ENCODE measurements at places on chromosomes 3 and 15.

DNA sequence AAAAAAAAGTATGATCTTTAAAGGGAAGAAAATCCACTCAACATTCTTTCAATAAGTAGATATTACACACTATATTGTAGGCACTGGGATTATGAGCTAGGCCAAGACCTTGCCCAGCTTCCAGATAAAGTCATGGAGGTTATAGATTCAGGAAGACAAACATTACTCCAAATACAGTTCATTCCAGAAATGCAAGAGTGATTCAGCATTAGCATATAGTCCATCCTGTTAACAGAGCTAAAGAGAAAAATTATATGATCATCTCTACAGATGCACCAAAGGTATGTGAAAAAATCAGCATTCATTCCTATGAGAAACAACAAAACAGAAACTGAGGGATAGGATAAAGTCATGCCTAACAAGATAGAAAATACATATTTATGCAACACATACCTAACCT, 42.1 kb upstream of the NSMCE3 start:
- no peak for DNase-seq

DNA sequence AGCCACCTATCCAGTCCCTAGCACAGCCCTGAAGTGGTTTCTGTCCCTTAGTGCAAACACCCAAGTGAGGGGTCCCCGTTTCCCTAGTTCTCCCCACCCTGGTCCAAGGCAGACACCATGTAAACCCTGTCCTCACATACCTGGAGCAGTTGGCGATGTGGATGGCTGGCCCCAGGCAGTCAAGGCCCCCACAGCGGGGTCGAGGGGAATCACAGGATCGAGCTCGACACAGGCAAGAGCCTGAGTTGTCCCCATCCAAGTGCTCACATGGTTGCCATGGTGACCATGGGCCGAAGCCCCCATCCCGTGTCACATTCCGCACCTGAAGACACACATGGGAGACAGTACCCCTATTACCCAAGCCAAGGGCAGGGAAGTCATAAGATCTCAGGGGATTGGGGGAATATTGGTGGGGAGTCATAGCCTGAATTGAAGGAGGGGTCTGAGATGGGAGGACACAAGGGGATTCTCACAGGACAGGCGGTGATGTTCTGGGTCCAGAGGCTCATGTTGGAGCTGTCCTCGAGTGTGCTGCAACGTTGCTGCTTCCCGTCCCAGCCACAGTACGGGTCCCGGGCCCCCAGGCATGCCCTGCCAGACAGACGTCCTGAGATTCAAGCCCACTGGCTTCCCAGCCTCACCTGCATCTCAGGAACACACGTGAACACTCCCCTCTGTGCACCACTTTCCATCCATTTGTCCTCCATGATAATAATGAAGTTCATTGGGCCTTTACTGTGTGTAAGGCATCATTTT, 112.1 kb downstream of the SEMA5B start:
- no peak for DNase-seq

DNA sequence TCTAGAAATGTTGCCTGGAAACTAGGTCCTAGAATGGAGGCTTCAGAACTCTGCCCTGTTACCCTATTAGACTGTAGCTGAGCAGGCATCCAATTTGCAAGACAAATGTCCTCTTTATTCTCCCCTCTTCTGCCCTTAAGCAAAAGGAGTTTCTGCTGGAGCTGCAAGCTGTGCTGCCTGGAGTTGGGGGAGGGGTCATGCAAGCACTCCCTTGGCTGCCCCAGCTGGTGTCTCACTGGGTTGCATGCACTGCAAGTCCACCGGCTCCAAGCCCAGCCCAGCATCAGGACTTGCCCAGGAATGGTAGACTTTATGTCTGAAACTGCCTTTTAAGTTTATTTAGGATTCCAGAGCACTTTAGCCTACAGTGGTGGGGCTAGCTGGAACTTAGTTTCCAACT, 15.7 kb upstream of the RBP2 start:
- DNase-seq, result no peak

DNA sequence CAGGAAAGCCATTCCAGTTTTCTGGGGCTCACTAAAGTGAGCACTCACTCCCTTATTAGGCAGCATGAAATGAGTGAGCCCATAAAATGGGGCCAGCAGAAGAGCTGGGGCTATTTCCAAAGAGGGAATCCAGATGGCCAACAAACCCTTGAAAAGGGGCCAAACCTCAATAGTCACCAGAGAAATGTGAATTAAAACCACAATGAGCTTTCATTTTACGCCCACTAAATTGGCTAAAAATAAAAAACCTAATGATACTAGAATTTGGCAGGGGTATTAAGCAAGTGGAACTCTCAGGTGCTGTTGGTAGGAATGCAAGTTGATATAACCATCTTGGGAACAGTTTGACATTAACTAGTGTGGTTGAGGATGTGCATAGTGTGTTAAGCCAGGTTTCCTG, 42.1 kb upstream of the RAF1 start:
- no peak for DNase-seq

GRCh38 chr15:58381697-58382096, 50.1 kb upstream of the LIPC start:
- no peak for DNase-seq

DNA sequence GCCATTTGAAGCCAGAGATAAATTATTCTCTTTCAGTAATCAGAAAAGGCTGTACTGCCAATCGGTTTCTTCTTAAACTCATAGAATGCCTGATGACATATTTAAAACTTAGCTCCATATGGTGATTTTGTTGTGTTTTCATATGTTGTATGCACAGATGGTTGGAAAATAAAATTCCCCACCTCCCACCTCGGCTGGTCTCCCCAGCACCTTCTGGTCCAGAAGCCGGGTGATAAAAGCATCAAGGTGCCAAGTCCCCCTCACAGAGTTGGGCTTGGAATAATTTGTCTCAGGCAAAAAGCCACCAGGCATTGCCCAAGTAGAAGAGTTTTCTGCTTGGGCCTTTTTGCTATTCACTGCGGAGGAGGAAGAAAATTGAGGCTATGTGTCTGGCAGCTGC, 18.4 kb downstream of the LARS2 start:
- DNase-seq, result peak; percentile 98

DNA sequence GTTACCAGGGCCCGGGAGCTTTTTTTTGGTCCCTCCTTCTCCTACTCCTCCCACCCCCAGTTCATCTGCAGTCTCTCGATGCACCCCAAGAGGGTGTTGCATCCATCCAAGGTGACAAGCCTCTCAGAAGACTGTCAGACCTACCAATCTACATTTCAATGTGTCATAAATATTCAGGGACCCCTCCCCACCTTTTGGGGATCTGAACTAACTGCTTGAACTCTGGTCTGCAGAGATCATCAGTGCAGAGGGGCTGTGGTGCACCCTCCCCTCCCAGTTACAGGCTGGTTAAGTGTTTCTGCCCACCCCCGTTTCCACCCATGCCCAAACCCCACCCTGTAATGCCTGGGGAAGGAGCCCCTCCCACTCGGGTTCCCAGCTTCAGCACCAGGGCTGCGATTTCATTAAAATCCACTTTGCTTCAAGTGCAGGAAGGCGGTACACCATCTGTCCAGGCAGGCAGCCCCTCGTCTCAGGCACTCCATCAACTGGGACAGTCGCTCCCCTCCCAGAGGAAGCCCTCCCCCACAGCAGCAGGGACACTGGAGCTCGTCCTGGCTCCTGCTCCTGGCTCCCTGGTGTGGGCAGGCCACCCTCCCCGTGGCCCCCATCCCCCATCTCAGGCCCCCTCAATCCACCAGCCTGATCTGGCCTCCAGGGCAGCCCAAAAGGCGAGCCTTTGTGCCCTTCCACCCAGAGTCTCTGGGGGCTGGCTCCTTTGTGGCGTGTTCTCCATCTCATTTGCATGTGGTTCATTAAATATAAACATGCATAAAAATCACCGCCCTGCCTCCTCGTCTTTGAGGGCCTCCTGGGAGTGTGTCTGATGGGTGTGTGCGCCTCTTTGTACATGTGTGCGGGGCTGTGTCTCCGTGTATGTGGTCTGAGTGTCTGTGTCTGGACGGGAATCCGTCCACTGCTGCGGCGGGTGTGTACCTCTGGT, 32.3 kb downstream of the RNU5B-1 start:
- peak; percentile 87 for DNase-seq

DNA sequence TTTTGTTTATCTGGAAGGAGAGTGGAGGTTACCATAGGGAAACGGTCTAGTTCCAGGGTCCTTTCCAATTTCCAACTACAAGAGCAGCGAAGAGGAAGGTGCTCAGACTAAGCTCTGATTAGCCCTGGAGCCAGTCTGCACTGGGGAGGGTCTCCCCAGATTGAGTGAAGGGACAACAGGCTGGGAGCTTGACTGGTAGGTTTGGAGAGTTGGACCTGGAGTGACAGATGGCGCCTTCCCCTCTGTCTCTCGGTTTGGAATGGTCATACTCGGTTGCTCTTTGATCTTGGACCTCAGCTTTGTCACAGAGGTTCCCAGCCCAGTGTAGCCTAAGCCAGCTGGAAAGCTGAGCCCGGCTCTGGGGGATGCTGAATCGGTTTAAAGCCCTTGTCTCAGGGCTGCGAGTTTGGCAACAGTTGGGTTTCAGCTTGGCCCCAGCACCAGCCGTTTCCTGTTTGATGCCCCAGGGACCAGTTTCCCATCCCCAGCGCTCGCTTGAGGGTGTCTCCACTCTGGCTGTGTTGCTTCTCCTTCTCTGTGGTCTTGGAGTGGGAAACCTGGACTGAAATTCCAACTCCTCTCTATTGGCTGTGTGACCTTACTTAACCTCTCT, 53.1 kb upstream of the ULK4 start:
- peak; percentile 76 for DNase-seq

DNA sequence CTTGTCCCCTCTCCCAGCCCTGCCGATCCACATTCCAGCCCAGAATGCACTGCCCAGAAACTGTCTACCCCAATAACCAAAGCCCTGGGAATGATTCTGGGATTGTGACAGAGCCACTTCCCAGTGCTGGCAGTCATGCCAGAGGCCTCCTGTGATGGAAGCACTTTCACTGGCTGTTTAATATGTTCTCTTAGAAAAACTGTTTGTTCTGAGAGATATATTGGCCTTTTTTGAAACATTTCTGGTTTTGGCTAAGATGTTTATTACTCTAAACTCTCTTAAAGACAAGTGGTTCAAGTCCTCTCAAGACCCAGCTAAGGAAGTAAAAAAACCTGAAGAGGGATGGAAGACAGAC, 74.0 kb upstream of the HACD2 start:
- DNase-seq, result no peak

DNA sequence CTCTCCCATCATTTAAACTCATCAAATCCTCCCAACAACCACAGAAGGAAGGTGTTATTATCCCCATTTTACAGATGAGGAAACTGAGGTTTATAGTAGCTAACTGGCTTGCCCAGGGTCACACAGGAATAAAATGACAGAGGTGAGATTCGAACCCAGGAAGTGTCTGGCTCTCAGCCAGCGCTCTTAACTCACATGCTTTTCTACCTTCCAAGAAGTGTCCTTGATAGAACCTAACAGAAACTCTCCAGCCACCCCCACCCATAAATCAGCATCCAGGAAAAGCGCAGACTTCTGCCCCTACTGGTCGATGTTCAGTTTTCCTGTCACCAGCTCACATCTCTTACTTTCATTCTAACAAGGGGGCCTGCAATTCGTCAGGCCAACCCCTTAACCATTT, 51.7 kb downstream of the SPATA12 start:
- DNase-seq, result no peak

DNA sequence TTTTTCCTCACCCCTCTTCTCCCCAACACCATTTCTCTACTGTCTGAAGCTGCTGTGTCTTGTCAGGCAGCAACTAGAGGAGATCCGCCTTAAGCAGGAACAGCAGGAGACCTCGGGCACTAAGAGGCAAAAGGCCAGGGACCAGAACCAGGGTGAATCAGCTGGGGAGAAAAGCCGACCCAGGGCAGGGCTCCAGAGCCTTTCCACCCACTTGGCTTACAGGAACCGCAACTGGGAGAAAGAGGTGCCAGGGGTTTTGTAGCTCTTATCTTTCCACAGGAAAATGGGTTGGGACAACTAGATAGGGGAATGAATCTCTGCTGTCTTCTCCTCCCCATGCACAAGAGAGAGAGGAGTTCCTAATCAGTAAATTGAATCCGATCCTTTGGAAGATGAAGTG, 3.0 kb upstream of the NGRN start:
- DNase-seq, result no peak

DNA sequence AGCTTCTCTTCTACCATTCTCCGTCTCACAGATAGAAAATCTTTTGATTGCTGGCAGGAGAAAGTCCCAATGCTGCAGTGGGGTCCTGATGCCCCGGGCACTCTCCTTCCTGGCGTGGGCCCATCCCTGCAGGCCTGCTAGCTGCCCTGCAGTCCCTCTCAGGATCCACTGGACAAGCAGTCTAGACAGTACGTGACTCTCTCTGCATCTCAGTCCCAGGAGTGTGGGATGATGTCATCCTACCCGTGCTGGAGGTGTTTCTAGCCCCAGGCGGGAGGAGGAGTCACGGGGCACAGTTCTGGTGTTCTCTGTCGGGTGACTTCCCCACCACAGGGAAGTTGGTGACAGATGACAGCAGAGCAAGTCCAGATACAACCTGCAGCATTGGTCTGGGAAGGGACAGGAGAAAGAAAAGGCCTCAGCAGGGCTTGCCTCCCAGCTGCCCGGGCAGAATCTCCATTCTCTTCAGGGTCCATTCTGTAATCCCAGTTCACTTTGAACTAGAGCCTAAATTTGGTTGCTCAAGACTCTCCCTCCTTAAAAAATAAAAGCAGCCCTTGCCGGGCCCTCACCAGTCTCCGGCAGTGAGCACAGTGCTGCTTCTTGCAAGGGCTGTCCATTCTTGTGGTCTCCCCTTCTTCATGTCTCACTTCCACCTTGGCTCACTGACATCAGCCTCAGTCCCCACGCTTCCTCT, 30.6 kb downstream of the SLC28A1 start:
- DNase-seq, result peak; percentile 10

DNA sequence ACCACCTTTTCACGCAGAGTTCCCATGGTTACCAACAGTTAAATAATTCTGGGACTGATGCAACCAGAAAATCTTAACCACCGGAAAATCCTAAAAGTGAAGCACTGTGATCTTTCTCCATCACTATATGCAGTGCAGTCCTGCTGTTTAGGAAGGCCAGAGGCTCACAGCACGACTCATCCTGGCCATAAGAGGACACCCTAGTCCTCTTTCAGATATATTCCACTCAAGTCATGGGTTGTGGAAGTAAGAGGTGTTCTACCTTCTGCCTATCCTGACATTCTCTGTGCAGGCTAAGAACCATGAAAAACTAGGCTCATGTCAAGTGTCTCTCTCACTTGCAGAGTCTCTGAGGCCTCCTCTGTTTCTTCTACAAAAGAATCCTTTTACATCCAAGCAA, 67.2 kb downstream of the DHX30 start:
- DNase-seq, result no peak

GRCh38 chr3:61980041-61980440, 393.3 kb downstream of the FEZF2 start:
- DNase-seq, result no peak

- DNase-seq, result no peak
These were observed 118.5 kb downstream of the TLE3 start for GRCh38 chr15:69979262-69979661.

GRCh38 chr3:46447228-46447985, 17.3 kb downstream of the LTF start:
- no peak for DNase-seq

DNA sequence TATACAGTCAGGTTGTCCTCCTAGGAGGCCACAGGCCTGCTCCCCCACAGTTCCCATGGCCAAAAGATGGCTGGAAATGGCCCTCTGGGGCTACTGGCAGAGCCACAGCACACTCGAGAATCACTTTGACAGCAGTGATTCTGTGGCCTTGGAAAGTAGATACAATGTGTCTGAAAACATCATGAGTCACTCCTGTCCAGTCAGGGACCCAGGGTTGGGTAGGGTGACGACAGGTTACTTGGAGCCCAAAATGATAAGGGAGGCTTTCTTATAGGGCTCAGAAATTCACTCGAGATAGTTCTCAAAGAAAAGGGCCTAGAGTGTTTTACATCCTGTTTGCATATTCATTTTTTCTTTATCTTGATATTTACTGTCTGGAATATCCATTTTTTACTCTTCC, 24.3 kb downstream of the MRPS25 start:
- no peak for DNase-seq

- no peak for DNase-seq
These were observed 5.1 kb downstream of the PPP2R3A start for GRCh38 chr3:135970506-135971116.
